ENCODE measurements at places on chromosomes 2 and 18. TPM values are rescaled to one million over a fixed set of nuclear protein-coding genes. Genes with fewer than 3 reads are reported as not detected.

The IHH gene
- 12.8 TPM for total RNA-seq

The MERTK gene
- 20.4 TPM for total RNA-seq

GRCh38 chr2:109222825-109223471, 93.9 kb downstream of the SH3RF3 start:
- DNase-seq, result no peak

DNA sequence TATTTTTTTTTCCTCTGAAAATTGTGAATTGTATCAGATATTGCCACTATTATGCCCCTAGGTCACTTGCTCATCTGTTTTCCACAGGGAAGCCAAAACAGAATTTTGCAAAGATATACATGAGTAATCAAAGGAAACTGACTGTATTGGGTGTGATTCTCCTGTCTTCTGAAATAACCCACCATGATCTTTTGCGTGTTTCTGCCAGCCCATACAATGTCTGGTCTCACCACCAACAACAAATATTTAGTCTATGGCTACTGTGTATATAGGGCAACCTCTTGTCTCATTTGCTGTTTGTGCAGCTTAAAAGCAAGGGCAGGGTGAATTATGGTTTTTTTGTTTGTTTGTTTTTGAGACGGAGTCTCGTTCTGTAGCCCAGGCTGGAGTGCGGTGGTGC, 26.5 kb downstream of the EPAS1 start:
- DNase-seq, result no peak

DNA sequence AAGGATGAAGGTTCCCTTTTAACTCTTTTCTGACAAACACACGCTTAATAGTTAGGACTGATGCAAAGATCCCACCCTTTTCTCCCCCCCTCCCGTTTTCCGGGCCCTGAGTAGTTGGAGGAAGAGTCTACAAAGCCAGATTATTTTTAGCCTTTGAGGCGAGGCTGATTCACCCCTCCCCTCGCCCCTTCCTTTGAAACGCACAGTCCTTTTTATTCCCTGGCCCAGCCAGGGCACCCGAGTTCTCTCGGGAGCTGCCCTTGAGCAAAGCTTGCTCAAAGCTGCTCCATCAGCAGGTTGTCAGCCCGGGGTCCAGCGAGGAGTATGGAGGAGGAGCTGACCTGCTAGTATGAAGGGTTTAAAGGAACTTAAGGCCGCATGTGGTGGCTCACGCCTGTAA, 47.1 kb upstream of the SPRED2 start:
- no peak for DNase-seq

Data from mucosa of gallbladder (tissue), 1 donor.